ENCODE measurements at places on chromosomes 7 and 10.

DNA sequence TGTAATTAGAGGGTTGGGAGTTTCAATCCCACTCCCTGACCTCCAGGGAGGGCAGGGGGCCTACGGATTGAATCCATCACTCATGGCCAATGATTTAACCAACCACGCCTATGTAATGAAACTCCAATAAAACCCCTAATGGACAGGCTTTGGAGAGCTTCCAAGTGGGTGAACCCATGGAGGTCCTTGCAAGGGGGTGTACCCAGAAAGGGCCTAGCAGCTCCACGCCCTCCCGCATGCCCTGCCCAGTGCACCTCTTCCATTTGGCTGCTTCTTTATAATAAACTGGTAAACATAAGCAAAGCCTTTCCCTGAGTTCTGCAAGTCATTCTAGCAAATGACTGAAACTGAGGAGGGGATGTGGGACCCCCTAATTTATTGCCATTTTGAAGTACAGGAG is 280.1 kb downstream of the FRMD4A start:
- DNase-seq, result no peak

DNA sequence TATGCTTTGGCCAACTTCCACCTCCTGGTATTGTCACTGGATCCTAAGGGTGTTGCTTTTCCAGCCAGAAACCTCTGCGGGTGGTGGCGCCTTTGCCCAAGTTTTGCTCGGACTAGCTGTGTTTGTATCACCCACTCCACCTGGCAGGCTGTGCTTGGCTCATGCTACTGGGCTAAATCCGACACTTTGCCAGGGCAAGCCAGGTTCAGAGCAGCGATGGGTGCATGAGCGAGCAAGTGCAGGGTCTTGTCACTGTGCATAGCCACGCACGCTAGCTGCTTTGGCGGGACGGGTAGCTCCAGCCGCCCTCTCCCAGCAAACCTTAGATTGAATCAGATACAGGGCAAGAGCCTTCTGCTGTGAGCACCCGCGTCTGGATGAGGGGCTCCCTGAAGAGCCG is 737.5 kb downstream of the PCDH15 start:
- DNase-seq, result no peak

GRCh38 chr7:27073076-27073475 is 22.7 kb downstream of the HOXA1 start:
- no peak for DNase-seq

DNA sequence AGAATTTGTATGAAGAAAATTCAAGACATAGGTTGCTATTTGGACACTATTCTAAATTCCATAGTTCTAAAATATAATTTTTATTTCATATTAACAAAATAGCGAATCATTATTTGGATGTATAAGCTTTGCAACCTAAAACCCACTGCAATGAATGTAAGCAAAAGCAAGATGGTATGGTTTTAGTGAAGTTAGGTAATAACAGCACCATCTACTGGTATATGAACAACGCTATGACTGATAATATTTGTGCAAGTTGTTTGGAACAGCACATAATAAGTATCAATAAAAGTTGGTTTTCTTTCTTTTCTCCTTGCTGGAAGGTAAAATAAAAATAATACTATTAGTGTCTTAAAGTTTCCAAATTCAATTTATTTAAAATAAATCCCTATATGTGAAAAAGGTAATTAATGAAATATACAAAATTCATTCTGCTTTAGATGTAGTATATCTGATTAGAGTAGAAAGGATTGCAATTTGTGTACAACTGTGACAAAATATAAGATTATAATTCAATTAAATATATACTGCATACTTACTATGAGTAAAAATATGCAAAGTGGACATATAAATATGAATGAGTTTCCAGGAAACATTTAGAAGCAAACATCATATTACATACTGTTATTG is 79.0 kb upstream of the LSM8 start:
- DNase-seq, result peak; percentile 13

DNA sequence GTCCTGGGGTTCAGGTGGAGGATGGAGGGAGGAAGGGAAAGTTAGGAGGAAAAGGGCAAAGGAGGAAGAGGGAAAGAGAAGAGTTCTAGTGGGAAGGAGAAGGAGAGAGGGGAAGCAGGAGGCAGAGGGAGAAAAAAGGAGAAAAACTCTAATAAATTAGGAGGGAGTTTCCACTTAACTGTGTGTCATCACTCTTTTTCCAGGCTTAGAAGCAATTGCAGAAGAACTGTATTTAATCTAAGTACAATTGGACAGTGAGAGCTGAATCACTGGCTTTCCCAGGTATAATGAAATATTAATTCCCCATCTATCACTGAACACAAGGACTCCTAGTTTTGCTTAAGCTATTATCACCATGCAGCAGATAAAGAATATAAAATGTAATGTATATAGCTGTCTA is 76.8 kb downstream of the CREB3L2 start:
- DNase-seq, result no peak

DNA sequence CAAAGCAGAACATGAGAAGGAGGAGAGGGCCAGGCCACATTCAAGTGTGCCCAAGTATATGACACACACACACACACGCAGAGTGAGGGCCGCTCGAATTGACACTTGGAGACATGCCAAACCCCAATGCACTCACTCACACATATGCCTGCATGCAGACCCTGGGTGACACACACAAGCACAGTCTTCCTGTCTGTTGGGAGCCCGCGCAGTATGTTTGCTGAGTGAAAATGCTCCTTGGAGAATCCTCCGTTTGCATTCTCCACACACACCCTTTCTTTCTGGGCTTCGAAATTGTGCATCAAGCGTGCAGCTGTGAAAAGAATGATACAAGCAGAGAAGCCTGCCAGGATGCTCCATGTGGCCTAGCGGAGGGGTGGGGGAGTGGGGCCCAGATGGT is 120.9 kb downstream of the PLXNA4 start:
- no peak for DNase-seq

GRCh38 chr7:18906901-18907300 is 210.5 kb downstream of the TWIST1 start:
- no peak for DNase-seq

GRCh38 chr10:80284522-80284921 is 4.9 kb downstream of the MAT1A start:
- DNase-seq, result no peak

- peak; percentile 95 for DNase-seq
These were observed 8.0 kb upstream of the HSPB1 start for GRCh38 chr7:76294344-76295024.

DNA sequence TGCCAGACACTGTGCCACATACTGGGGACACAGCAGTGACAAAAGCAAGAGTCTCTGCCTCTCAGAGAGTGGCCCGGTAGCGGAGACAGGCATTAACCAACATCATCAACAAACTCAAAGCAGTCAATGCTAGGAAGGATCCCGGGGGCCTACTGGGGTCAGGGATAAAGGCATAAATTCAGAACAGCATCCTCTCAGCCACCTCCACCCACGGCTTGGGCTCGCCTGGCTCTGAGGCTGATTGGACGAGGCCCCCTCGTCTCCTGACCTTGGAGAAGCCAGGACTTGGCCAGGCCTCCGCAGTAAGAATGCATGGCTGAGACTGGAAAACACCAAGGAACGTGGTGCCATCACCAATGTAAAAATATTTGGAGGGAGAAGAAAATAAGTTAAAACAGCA is 102.1 kb downstream of the ARHGAP22 start:
- no peak for DNase-seq

- no peak for DNase-seq
These were observed 32.3 kb downstream of the IDE start for GRCh38 chr10:92541583-92541982.

GRCh38 chr10:44982496-44982895 is 3.9 kb upstream of the DEPP1 start:
- DNase-seq, result no peak

DNA sequence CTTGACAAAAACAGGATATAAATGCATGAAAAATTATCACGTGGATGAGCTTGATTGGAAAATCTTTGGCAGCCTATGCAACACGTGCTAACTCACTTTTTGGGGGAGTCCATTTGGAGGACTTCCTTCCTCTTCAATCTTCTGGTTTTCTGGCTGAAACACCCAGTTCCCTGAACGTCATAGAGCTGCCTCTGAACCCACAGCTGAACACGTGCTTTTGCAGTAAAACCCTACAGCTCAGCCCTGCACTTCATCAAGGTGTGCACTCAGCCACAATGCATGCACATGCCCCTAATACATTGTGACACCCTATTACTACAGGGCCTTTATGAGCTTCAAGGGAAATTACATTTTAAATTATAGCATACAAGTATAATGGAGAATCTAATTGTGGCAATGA is 808.7 kb upstream of the AUTS2 start:
- DNase-seq, result no peak

DNA sequence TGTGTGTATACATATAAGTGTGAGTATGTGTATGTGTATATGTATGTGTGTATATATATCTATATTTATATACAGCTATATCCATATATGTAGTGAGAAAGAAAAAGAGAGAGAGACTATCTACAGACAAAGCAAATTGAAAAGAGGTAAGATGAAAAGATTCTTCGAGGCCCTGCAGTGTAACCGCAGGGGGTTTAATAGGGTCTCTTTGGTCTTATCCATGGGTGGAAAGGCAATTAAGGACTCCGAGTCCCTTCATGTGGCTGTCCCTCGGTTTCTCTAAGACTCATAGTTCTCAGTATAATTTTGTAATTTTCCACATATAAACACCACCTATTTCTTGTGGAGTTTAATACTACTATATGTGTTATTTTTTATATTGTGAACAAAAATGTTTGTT is 50.6 kb upstream of the JAZF1 start:
- no peak for DNase-seq

GRCh38 chr7:36597090-36597773 is 127.1 kb downstream of the AOAH start:
- no peak for DNase-seq

GRCh38 chr10:131310142-131310541 is 1.4 kb downstream of the TCERG1L start:
- DNase-seq, result no peak

DNA sequence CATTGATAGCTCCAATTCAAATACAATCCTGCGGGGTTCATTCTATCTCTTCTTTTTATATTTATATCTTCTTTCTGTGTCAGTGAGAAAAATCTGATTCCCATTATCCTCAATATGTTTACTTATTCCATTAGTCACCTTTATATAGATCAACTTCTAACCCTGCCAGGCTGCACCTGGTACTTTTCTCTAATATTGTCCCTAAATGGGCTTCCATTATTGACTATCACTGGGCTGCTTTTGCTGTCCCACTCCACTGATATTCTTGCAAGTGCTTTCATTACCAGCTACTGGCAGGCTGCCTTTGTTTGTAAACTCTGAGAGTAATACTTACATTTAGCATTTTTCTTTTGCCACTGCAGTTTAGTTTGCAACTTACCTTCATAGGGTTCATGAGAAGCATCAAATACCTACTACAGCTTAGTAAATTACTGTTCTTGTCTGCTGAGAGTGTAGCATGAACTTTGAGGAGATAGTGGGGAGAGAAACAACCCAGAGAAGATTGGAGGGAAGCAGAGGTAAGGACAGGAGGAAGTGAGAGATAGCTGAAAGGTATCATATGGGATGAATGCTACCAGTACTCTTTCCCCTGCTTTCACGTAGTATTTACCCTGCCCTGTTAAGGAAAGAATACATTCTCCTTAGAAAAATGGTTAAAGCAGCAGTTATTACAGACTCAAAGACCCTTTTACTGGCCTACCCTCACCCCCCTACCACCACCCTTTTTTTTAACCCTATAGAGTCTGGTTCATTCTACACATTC is 119.1 kb downstream of the PHTF2 start:
- no peak for DNase-seq

DNA sequence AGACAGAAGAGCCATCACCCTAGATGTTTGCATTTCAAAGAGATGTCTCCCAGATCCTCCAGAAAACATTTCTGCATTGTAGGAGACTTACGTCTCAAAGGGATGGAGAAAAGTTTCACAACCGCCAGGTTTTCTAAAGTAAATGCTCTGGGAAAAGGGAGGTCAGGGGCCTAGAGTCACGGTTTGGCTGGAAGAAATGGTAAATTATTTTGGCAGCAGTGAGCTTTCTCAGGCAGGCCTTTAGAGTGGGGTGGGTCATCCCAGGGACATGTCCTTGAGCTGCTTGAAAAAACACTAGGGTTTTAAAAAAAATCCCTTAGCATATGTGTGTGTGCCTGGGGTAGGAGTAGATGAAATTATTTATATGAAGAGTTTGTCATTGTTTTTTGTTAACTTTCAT is 728.8 kb downstream of the TYW1 start:
- DNase-seq, result no peak

- no peak for DNase-seq
These were observed 3.4 kb upstream of the SEM1 start for GRCh38 chr7:96713037-96713436.

DNA sequence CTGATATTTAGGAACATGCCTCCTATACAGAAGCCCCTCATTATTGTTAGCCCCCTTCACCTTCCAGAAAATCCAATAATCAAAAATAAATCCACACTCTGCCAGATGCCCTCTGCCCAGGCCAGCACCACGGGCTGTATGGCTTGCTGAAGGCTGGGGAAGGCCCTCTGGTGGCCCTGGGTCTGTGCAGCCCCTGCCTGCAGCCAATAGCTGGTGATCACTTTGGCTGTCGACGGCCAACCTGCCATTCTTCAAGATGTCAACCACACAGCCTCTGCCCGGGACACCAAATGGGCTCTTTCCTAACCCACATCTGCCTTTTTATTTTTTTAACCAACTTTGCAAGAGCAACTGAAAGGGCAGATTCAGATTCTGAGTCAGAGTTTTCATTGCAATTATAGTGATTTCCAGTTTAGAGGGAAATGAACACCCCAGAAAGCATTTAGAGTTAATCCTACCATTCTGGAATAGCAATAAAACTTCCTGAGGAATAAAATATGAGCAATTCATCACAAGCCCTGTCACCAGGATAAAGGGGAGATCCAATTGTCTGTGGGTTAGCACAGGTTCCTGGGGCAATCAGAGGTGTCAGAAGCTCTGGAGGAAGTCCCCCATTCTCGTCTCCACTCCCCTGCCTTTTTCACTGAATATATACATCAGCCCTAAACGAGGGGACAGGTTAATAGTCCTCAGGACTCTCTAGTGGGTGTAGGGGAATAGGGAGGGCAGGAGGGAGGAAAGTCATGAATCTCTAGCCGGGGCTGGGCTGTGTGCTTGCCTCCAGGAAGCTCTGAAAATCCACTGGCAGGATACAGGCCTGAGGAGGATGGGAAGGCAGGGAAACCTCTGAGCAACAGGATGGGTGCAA is 211.3 kb downstream of the GRID1 start:
- DNase-seq, result no peak

DNA sequence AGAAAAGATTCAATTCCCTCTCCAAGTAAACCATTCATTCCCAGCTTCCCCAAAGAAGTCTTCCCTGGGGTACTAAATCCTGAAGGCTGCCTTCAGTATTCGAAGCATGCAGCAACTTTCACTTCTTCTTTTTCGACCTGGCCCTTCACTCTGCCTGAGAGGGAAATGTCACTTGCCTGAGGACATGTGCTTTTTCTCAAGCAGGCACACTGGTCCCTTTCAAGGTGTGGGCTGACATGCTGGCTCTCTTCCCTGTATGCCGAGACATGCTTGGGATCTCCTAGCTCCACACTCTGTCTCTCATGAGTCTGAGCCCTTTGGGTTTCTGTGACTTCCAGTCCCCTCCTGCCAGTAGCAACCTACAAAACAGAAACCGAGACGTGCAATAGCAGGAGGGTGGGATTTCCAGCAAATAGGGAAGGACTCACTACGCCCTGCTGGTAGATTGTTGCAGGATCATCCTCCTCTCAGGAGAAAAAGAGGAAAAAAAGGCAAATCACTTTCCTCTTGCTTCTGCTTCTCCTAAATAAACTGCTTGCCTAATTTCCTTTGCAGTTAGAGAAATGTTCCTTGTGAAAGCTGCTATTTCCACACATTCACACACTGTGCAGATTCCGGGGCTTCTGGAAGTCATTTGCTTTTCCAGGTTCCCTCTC is 33.5 kb downstream of the FIGNL1 start:
- no peak for DNase-seq

- DNase-seq, result no peak
These were observed 156.4 kb downstream of the CTTNBP2 start for GRCh38 chr7:117716707-117717299.
